Posterior vena cava (tissue), 2 donors: ENCODE measurements at places on chromosomes 12 and 14.

- no peak for DNase-seq
These were observed at the start of gene MARCHF9 for GRCh38 chr12:57754411-57755193. MARCHF9 (plus strand) TSS chr12:57755103; CDS start chr12:57755529, 426 bp downstream.

DNA sequence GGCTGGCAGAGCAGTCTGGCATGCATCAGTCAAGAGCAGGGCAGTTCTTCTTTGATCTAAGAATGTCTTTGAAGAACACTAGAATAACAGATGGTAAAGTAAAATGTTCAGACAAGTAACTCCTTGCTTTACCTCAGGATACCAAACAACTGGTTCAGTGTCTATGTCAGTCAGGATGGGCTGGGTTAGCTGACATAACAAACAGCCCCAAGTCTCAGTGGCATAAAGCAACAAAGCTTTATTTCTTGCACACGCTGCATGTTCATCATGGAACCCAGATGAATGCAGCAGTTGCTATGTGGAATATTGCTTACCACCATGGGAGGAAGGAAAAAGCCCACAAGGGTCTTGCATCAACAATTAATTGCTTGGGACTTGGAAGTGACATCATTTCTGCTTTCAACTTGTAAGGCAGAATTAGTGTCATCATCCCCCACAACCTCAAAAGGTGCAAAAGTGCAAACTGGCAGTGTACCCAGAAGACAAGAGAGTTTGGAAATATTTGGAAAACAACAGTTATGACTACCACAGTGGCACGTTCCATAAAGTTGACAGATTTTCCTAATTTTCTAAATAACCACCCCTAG, 21.2 kb downstream of the GPRC5D start:
- DNase-seq: no peak

- no peak for DNase-seq
These were observed 77.1 kb downstream of the PTPN21 start for GRCh38 chr14:88477513-88478250.

DNA sequence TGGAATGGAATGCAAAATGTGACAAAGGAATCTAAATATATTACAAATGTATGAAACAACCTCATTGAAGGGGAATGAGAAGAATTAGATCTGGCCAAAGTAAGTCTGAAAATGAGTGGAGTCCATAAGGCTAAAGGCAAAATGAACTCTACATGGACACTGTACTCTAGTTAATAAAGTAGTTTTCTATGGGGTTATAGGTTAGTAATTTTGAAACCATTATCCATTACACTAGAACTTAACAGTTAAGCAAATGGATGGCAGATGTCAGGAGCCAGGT, 222.1 kb downstream of the NUAK1 start:
- no peak for DNase-seq

GRCh38 chr12:1054117-1054870, 63.3 kb downstream of the ERC1 start:
- no peak for DNase-seq

DNA sequence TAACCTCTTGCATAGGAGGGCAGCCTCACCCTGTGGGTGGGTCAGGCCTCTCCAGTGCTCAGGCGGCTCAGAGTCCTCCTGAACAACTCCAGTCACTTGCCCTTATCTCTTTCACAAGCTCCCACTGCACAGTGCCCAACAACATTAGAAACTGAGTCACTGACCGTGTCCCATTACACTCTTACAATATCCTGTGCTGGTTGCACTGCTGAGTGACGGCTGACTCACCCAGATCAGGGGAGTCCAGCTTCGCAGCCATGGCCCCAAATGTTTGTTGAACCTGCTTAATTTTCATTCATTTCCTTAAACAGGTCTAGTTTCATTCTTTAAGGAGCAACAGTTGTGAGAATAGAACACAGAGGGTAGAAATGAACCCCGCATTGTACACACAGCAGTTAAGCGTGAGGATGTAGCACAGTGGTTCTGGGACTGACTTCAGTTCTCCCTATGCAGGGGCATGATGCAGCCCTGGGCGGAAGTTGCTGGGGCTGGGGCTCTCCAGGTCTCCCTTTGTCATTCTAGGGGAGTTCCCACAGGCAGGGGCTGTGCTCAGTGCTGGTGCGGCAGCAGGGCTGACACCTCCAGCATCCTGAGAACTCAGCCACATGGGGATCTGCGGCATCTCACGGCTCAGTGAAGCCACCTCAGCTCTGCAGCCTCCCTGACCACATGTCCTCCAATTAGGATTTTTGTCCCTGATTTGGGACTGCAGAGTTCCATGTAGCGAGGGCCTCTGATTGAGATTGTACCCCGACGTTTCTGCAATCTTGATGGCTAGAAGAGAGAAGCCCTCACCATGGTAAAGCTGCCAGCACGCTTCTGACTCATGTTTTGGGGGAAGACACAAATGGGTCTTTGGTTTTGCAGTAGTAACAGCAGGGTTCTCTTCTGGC, 16.1 kb downstream of the GPR68 start:
- peak; percentile 64 for DNase-seq

GRCh38 chr14:34038358-34039057, 87.6 kb upstream of the EGLN3 start:
- DNase-seq: no peak

DNA sequence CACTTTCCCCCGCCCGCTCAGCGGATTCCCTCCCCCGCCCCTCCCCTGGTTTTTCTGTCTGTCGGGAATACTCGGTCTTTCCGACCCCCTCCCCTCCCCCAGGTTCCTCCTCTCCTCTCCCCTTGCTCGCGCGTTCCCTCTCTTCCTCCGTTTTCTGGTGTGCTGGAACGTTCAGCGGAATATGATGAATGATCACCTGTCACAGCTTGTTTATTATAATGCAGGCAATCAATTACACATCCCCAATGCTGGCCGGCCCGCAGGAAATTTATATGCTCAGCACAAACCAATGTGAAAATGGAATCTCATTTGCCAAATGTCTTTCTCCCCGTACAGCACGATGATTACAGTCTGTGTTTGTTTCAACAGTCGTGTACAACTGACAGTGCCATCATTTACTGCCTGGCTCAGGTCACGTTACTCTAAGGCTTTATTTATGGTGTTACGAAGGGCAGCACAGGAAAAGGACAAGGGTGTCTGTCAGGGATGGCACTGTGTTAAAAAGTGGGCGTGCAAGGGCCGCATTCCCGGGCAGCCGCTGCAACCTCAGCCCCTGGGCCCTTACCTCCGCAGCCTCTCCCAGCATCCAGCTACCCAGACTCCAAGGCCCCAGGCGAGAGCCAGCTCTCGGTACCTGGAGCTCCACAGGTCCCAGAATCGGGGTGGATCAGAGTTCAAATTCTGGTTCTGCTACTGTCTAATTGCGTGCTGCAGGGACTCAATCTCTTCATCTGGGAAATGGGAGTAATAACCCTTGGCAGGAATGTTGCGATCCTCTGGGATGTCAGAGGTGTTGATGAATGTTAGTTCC, 24.7 kb upstream of the MAP1LC3B2 start:
- no peak for DNase-seq

- DNase-seq: no peak
These were observed 14.9 kb downstream of the CCDC63 start for GRCh38 chr12:110861729-110862128.

DNA sequence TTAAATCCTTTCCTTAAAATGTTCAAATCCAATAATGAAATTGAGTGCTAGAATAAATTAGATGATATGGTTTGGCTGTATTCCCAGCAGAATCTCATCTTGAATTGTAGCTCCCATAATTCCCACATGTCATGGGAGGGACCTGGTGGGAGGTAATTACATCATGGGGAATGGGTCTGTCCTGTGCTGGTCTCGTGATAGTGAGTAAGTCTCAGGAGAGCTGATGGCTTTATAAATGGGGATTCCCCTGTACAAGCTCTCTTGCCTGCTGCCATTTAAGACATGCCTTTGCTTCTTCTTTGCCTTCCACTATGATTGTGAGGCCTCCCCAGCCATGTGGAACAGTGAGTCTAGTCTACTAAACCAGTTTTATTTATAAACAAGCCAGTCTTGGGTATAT, 508.5 kb downstream of the ETNK1 start:
- no peak for DNase-seq

DNA sequence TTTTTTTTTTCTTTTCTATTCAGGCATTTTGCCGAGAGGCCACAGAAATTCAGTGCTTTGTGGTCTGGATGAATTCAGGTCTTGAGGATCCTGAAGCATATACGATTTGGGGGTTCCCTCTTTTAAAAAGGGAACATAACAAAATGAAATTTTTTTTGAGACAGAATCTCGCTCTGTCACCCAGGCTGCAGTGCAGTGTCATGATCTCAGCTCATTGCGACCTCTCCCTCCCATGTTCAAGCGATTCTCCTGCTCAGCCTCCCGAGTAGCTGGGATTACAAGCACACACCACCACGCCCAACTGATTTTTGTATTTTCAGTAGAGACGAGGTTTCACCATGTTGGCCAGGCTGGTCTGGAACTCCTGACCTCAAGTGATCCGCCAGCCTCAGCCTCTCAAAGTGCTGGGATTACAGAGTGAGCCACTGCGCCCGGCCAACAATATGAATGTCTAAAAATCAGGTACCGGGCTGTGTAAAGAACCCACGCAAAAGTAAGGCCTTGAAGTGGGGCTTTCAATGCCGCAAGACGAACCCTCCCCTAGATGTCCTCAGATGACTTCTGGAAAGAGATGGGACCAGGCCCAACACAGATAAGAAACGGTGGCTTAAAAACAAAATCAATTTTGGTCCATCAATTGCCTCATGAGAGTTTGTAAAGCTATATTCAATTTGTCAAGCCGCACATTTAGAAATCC, 30.0 kb downstream of the TESC start:
- DNase-seq: no peak

- DNase-seq: no peak
These were observed 4.3 kb upstream of the FGD4 start for GRCh38 chr12:32395026-32395425.

DNA sequence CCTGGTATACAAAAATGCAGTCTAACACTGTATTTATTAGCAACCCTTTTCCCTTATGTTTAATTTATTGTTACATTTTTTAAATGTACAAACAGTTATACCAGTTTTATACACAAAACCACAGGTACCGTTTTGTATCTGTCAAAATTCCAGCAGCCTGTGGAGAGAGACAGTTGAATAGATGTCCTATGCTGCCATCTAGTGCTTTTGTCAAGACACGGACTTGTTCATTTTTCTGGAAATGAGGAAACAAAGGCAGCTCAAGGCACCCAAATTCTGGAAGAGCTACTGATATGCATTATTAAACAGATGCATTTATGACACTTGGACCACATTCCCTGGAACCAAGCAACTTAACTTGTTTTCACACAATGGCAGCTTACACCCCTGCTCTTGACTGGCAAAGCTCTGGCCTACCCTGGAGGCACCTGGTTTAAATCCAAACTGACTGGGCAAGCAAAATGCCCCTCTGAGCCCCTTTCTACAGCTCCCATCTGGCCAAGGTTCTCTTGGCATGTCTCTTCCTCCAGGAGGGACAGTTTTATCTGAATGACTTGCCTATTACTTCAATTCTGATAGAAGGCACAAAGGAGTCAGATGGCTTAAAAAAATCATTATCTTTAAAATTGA, 286.9 kb upstream of the PRKD1 start:
- DNase-seq: no peak

GRCh38 chr12:6346942-6347341, 5.1 kb upstream of the TNFRSF1A start:
- no peak for DNase-seq

DNA sequence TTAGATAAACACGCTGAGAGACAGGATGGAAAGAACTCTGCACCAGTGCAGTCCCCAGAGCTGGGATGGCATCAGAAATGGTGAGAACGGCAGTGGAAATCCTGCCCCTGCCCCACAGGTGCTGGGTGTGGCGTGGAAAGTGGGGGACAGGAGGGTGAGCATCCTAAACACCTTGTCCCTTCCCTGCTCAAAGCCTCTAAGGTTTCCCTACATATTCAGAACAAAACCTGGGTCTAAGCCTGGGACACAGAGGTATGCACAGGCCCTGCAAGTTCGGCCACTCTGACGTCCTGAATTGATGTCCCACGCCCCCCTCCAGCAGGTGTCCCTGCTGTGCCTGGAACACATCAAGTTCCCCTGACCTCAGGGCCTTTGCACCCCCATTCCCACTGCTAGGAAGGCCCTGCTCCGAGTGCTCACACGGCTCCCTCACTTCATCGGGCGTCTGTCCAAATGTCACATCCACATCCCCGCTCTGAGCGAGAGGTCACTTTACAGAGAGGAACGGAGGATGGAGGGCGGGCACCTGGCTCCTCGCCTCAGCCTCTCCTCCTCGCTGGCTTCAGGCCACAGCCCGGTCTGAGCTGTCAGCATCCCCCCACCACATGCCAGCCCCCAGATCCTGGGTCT, 38.5 kb upstream of the SFSWAP start:
- DNase-seq: peak; percentile 74

- no peak for DNase-seq
These were observed 51.8 kb upstream of the PSMC1 start for GRCh38 chr14:90204516-90204915.

GRCh38 chr12:1533205-1533601, 61.2 kb downstream of the FBXL14 start:
- no peak for DNase-seq

DNA sequence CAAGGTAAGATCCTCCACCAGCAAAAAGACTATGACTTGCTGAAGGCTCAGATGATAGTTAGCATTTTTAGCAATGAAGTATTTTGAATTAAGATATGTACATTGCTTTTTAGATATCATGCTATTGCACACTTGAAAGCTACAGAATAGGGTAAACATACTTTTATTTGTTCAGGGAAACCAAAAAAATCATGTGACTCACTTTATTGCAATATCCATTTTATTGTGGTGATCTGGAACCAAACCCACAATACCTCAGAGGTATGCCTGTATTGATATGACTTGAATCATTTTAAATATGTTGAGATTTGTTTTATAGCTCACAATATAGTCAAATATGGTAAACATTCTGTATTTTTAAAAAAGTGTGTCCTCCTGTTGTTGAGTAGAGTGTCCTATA, 96.1 kb downstream of the DIO3 start:
- DNase-seq: no peak

DNA sequence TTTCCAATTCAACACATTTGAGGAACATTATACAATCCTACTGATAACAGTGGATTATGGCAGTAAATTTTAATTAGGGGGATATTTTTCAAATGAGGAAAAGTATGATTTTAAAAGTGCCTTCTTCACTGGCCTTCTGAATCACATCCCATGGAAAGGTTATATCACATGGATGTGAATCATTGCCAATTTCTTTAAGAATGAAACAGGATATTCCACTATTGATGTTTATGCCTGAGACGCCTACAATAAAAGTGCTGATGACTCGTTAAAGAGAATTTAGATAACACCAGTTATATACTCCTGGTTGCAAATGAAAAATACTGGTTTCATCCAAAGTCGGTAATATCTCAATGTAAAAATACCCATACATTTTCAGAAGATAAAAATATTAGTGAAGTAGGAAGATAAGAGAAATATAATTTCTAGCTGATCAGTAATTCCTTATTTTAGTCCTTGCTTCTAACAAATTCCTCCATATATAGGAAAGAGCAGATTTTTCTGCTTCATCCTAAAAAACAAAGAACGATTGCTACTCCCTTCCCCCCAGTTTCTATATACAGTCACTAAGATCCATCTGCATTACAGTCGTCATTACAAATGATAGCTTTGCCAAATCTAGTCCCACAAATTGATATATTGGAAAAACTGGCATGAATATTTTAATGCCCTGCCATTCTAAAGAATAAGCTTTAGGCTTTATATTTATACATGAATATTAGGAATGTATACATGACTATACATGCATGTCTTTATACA, 139.5 kb upstream of the SOX5 start:
- DNase-seq: no peak

- DNase-seq: no peak
These were observed 66.3 kb downstream of the B4GALNT3 start for GRCh38 chr12:526089-526488.

- no peak for DNase-seq
These were observed 76.9 kb upstream of the REP15 start for GRCh38 chr12:27619308-27619707.

GRCh38 chr14:100804138-100804537, 21.8 kb upstream of the MEG3 start:
- DNase-seq: no peak
